ENCODE measurements at places on chromosomes 1 and 21.

GRCh38 chr21:41725421-41726031 lies 41.3 kb downstream of the RIPK4 start:
- DNase-seq, result no peak

DNA sequence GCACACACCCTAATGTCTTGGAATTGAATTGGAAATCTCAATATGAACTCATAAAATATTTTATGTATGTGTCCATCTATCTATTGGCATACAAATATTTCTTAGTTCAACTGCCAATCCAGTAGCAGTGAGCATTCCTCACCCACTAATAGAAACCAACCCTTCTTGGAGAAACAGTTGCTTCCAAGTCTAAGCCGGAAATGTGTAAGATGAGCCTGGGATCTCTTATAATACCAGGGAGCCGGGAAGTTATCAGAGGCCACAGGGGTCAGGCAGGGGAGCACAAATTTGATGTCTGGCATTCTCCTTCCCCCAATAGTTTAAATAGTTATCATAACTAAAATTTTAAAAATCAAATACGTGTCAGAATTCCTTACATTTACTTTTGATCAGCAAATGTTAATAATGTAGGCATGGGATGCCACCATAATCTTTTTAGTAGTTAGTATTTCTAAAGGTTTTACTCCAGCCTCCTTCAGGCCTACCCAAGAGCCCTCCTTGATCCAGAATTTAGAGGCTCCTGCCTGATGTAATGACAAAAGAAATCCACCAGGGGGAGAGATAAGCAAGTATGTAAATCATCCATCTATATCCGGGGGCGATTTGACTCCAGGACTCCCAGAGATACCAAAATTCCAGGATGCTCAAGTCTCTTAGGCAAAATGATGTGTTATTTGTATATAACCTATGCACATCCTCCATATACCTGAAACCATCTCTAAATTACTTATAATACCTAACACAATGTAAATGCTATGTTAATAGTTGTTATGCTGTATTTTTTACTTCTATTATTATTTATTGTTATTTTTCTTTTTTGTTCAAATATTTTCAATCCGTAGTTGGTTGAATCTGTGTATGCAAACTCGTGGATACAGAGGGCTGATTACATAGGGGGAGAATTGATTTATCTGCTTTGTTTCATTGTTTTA lies 218.7 kb upstream of the COA6 start:
- no peak for DNase-seq

- DNase-seq, result no peak
Measured at GRCh38 chr1:88990426-88990825, 2.0 kb downstream of the KYAT3 start.

DNA sequence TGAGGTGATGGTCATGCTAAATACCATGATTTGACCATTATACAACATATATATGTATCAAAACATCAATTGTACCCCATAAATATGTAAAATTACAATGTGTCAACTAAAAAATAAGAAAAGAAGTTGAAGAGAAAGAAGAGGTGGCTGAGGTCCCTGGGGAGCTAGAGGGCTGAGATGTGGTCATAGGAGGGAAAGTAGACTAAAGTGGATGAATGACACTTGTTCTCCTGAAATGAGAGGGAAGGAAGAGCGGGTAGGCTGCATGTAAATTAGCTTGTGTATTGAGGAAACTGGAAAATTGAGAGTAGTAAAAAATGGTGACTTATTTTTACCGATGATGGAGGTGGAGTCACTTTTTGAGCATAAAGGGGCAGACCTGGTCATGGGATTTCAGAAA lies 117.0 kb downstream of the ST6GALNAC3 start:
- no peak for DNase-seq

DNA sequence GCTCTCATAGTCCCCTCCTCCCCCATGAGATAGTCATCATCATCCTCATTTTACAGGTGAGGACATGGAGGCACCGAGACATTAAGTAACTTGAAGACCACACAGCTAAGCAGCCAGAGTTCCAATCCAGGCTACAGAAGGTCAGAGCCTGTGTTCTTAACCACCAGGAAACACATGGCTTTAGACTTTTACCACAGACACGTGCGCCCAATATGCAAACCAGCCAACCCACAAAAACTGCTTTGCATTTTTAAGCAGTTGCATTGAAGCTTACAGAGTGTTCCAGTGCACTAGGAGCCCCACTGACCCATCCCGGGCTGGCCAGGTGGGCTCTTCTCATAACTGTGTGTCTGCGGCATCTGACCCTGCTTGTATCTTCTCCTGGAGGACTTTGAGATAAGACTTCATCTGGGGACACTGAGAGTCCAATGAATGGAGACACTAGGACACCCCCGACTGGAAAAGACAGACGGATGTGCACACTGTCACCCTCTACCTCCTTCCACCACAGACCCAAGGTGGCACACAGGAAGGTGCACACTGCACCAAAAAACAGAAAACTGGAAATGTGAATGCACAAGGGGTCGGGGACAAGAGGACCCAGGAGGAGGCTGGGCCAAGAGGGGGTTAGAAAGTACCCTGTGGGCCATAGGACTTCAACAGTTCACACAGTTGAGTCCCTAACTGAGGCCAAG lies 56.4 kb downstream of the ETS2 start:
- no peak for DNase-seq

GRCh38 chr1:95323123-95323522 lies 89.1 kb downstream of the RWDD3 start:
- DNase-seq, result no peak

GRCh38 chr1:9004700-9005394 lies 21.4 kb downstream of the SLC2A7 start:
- peak; percentile 73 for DNase-seq

DNA sequence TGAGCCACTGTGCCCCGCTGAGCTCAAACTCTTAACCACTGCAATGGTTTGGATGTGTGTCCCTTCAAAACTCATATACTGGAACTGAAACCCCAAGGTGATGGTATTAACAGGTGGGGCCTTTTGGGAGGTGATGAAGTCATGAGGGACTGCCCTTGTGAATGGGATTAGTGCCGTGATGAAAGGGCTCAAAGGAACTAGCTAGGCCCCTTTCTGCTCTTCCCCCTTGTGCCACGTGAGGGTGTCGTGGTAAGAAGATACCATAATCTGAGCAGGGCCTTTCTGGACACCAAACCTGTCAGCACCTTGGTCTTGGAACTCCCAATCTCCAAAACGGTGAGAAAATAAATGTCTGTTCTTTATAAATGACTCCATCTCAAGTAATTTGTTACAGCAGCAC lies 45.5 kb upstream of the SPOCD1 start:
- DNase-seq, result no peak

DNA sequence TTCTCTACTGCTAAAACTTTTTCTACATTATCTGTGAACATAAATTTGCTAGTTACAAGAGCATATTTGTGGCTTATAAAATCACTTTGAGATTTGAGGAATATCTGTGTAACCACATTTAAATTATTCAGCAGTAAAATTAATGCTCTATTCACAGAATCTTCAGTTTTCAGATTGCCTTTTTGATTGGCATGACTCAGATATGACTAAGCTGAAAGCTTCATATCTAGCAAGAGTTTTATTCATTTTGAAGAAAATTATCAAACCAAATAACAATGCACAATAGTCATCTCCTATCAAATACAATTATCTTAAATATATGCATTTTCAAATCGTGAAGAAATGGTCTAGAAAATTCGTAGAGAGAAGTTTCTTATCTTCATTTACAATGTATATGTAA lies 1498.2 kb upstream of the B3GALT2 start:
- no peak for DNase-seq

DNA sequence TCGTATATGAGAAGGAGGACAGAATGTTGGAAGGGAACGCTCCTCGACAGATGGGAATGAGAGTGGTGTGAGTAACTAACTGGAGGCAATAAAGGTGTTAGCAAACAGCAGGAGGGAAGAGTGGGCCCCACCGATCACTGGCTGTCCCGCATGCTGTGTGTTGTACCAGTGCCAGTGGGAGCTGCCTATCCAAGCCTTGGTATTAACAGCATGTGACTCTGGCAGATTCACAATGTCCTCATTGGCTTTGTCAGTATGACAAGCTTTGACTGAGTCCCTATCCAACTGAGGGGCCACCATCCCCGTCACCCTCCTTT lies 188.3 kb downstream of the NRIP1 start:
- no peak for DNase-seq

DNA sequence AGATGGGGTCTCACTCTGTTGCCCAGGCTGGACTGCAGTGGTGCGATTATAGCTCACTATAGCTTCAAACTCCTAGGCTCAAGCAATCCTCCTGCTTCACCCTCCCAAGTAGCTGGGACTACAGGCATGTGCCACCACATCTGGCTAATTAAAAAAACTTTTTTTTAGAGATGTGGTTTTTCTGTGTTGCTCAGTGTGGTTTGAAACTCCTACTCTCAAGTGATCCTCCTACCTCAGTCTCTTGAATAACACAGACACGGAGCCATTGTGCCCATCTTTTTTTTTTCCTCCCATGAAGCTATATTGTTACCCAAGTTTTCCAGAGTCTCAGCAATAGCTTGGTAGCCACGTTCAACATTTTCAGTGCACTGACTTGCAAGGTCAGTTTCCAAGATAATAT lies 2.7 kb downstream of the GIPC2 start:
- DNase-seq, result no peak

- DNase-seq, result no peak
Measured at GRCh38 chr1:175203570-175204068, 11.0 kb upstream of the KIAA0040 start.

GRCh38 chr1:192905049-192905448 lies 96.2 kb downstream of the RGS2 start:
- DNase-seq, result no peak

- no peak for DNase-seq
Measured at GRCh38 chr1:6958407-6959030, 173.3 kb downstream of the CAMTA1 start.

DNA sequence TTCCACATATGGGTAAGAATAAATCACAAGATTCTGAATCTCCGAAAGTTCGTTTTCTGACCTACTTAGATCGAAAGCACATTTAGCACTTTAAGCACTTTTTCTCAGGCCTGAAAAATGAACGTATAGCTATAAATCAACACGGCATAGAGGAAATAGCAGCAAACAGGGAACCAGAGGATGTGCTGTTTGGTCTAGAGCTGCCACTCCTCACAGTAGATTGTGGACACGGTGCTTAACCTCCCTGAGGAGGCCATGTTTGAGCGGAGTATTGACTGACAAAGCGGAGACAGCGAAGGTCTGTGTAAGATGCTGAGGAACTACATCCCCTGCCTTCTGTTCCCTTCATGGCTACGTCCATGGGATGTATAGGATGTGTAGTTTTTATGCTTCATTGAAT lies 452.8 kb upstream of the NCAM2 start:
- DNase-seq, result no peak

DNA sequence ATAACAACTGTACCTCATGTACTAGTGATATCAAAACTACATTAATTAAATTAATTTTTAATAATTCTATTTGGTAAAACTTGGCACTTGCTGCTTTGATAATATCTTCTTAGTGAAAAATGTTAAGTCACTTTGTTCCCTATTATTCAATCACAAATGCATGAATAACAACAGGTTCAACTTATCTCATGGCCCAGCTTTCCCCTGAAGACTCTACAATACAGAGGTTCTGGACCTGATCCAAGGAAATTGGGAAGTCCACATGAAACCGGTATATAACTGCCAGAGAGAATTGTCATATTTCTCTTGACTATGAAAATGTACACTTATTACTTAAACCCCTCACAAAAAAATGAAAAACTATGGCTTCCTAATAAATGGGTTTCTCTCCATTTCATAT lies 33.9 kb upstream of the PTPRC start:
- no peak for DNase-seq

- no peak for DNase-seq
Measured at GRCh38 chr1:68600049-68600661, 103.3 kb upstream of the DEPDC1 start.

GRCh38 chr1:26145041-26145959 lies 13.6 kb upstream of the FAM110D start:
- DNase-seq, result peak; percentile 59
